Hindlimb muscle (tissue), 1 donor: ENCODE measurements at places on chromosomes 1 and 21. TPM values are rescaled to one million over a fixed set of nuclear protein-coding genes. Genes with fewer than 3 reads are reported as not detected.

Gene GNAT2
- not detected for polyA plus RNA-seq

Gene PRELP
- polyA plus RNA-seq, result 3.1 TPM

- no peak for DNase-seq
Measured at GRCh38 chr21:18810136-18810535, 406.6 kb upstream of the TMPRSS15 start.

DNA sequence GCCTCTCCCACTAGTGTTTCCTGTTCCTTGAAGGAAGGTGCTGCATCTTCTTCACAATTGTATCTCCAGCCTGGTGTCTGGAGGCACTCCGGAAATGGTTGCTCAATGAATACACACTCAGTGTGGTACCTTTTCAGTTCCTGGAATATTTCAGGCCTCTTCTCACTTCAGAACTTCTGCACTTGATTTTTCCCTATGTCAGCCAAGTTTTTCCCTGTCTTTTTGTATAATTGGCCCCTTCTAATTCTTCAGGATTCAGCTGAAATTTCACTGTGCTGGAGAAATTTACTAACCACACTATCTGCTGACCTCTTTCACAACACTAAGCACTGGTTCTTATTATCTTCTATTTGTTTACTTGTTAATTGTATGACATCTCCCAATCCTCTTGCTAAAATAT is 61.2 kb upstream of the MAP10 start:
- no peak for DNase-seq

GRCh38 chr21:16969636-16970035 is 543.2 kb upstream of the CXADR start:
- DNase-seq, result no peak

DNA sequence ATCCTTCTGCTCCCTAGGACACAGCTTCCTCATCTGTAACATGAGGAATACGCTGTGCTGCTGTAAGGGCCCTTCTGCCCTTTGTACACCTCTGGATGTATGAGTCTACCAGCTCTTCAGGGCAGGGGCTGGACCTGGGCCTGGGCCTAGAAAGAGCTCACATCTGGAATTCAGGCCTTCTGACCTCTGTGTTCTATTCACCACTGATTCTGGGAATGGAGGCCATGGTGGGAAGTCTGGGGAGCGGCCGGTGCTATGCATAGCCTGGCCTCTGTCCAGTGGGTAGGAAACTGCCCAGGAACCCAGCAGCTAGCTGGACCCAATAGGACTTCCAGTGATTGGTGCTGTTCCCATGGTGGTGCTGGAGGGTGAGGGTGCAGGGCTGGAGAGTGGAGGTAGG is 11.0 kb upstream of the GPR61 start:
- DNase-seq, result no peak

GRCh38 chr1:102580806-102581205 is 527.5 kb downstream of the COL11A1 start:
- no peak for DNase-seq

DNA sequence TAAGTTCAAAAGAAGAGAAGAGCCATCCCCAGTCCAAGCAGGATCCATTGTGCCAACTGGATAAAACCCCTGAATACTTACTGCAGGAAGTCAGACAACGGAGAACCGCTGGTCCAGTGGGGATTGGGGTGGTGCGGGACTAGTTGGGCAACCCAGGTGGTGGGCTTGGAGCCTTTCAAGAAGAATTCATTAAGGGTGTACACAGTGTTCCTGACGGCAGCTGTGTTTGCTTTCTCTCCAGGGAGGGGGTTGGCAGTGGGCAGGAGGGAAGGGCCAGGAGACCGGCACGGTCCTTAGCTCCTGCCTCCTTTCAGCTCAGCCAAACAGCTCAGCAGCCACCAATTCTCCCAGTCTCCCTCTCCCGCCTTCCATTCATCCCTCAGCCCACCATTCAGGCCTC is 7.1 kb upstream of the CDK18 start:
- no peak for DNase-seq

DNA sequence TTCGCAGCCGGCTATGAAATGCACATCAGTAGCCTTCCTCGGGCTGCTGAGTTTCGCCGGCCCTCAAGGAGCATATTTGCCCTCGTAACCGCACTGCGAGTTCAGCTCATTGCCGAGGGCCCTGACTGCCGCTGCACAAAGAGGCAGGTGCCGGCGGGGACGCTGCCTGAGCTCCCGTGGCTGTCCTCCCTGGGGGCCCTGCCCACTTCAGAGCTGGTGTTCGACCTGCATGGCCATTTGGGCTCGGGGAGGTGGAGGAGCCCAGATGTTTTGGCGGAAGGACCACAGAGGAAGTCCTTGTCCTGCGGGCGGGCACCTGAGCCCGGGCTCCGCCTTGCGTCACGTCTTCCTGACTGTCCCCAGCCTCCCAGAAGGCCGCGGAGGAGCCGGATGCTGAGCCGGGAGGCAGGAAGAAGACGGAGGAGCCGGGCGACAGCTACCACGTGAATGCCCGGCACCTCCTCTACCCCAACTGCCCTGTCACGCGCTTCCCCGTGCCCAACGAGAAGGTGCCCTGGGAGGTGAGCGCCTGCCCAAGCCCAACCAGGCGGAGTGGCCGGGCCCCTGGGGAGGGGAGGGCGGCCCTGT is 29.9 kb upstream of the LRRC3 start:
- no peak for DNase-seq
